Fibroblast of skin of back (primary cell): ENCODE measurements at places on chromosomes 2 and 18.

- DNase-seq, result no peak
Measured at GRCh38 chr2:136132825-136133155, 14.8 kb upstream of the CXCR4 start.

DNA sequence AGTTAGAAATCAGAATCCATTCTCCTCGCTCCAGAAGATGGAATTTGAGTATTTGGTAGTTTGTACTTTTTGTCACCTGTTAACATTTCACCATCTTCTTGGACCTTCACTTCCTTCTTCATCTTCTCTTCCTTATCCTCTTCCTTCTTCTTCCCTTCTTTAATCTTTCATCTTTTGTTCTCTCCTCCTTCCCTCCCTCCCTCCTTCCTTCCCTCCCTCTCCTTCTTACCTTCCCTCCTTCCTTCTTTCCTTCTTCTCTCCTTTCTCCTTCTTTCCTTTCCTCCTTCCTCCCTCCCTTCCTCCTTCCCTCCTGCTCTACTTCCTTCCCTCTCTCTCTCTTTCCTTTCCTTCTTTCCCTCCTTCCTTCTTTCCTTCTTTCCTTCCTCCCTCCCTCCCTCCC lies 31.1 kb upstream of the LTBP1 start:
- DNase-seq, result no peak

DNA sequence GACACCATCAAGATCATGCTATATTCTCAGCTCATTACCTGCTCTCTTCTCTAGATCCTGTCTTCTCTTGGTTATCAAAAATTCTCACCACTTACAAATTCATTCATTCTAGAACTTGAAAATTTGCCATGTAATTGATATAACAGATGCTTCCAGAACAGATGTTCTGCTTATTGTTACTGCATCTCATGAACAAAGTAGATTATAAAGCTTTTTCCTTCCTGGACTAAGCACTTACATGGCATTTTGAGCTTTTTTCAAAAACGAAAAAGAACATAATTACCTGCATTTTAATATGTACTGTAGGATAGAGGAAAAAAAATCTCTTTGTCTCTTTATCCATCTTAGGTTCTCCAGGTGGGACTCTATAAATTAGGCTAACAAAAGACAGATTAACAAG lies 79.6 kb upstream of the CREB1 start:
- DNase-seq, result no peak

DNA sequence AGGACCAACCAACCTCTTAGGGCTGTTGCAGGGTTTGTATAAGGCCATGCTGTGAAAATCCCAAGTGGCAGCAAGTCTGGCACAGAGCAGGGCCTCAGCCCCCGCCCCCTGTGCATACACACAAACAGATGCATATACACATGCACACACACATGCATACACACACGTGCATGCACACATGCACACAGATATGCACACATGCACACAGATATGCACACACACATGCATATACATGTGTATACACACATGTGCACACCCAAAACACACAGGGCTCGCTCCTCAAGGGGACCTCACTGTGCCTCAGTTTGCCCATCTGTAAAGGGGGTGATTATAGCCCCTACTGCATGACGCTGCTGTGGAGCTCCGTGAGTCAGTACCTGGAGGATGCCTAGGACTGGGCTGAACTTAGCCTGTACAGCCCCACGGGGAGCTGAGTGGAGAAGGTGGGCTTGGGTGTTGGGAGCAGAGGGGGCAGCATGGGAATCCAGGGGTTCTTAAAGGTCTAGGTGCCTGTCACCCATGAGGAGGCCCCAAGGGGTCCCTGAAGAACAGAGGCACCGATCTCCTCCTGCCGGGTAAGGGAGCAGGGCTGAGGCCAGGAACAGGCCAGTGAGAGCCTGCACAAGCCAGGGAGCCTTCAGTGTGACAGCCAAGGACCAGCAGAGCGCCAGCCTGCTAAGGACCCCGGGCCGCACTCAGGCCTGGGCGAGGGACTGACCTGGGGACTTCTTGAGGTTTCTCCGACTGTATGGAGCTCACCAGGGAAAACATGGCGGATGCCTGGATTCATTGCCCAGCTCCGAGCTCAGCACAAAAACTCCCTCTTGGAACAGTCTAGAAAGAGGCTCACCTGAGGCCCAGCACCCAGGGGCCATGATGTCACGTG lies 24.0 kb upstream of the ALPI start:
- DNase-seq, result no peak

- no peak for DNase-seq
Measured at GRCh38 chr2:133438848-133439564, 129.3 kb downstream of the NCKAP5 start.

DNA sequence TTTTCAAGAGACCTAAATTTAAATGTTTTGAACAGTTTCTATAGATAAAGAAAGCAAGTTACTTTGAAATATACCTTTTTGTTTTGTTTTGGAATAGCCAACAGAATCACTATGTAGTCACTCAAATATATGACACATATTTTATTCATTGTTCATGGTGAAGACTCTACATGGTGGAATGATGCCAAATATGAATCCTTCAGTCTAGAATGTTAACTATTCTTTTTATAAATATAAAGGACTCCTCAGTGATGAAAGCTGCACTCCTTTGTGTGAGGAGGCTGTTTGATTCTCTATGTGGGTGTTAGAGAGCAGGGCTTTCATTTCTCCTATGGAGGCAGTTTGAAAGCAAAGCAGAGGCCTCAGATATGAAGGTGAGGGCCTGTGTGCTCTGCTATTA lies 396.4 kb upstream of the LRRTM1 start:
- peak; percentile 81 for DNase-seq

DNA sequence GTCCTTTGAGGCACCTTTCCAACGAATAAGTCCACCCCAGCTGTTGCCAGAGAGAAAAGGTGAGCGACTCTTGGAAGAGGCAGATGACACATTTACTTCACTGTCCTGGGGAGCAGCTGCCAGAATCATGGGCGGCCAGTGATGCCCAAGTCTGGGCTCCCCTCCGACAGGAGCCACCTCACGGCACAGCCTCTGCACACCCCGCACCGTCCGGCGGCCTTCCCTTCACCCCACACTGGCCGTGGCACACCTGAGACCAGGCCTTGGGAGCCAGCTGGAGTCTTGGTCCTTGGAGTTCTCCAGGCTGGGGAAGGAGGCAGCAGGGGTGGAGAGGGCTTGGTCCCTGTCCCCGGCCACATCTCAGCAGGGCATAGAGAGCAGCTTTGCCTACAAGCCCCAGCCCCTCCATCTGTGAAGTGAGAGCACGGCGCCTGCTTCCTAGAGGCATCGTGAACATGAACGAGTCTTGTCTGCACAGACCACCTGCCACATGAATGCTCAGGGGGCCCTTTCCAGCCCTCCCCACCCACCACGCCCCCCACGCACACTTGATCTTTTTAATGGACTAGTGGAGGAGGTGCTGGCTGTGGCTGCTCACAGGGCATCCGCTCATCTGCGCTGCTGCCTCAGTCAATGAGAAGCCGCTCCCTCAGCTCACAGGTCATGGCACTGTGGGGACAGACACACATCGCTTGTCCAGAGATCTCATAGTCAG lies 400.2 kb upstream of the MYT1L start:
- no peak for DNase-seq

GRCh38 chr2:239194731-239195317 lies 206.0 kb downstream of the HDAC4 start:
- no peak for DNase-seq

DNA sequence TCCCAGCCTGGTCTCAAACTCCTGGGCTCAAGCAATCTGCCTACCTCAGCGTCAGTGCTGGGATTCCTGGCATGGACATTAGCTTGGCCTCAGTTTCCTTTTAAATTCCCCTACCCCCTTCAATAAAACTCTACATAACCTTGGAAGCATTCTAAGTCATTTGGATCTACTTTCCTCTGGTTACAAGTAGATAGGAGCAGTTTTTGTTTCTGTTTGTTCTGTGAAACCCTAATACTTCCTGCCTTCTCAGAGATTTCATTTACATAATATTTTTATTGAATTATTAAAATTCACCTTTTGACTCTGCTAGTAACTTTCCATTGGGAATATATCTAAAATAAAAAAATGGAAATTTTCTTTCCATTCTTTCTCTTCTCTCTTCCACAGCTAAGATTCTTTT lies 25.9 kb downstream of the GIGYF2 start:
- no peak for DNase-seq

GRCh38 chr2:227410191-227410590 lies 22.4 kb upstream of the SCYGR1 start:
- no peak for DNase-seq

DNA sequence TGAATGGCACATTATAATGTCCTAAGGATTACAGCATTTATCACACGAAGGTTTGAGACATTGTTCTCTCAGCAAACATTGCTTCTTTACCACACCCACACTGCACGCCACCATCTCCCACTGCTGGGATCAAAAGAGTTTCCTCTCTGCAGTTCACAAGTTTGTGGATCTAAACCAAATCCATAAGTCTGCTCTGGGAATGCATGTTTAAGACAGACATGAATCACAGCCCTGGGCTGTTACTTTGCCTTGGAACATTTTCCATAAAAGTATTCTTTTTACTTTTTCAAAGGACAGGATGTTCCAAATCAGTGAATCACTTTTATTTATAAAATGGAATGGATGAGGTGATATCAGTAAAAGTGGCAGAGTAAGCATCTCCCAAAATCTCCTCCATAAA lies 36.1 kb downstream of the STPG4 start:
- DNase-seq, result peak; percentile 96

DNA sequence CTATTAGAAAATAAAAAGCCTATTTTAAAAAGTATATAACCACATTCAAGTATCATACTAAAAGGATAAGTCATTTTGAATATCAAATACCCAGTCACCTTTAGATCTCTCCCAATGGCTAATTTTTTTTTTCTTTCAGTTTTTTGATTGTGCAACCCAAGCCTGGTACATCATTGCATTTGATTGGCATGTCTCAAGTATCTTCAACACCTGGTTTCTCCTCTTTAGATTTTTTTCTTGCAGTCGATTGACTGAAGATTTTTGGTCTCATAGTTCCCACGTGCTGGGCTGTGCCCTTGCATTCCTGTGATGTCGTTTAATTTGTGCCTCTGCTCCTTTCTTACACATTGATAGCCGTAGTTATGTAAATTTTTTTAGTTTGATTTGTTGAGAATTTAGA lies 40.7 kb downstream of the ATIC start:
- peak; percentile 31 for DNase-seq

GRCh38 chr18:11219571-11219970 lies 70.2 kb upstream of the PIEZO2 start:
- no peak for DNase-seq

GRCh38 chr2:4246364-4247131 lies 543.2 kb downstream of the DCDC2C start:
- DNase-seq, result no peak

- DNase-seq, result no peak
Measured at GRCh38 chr2:9052821-9053533, 49.5 kb upstream of the MBOAT2 start.

DNA sequence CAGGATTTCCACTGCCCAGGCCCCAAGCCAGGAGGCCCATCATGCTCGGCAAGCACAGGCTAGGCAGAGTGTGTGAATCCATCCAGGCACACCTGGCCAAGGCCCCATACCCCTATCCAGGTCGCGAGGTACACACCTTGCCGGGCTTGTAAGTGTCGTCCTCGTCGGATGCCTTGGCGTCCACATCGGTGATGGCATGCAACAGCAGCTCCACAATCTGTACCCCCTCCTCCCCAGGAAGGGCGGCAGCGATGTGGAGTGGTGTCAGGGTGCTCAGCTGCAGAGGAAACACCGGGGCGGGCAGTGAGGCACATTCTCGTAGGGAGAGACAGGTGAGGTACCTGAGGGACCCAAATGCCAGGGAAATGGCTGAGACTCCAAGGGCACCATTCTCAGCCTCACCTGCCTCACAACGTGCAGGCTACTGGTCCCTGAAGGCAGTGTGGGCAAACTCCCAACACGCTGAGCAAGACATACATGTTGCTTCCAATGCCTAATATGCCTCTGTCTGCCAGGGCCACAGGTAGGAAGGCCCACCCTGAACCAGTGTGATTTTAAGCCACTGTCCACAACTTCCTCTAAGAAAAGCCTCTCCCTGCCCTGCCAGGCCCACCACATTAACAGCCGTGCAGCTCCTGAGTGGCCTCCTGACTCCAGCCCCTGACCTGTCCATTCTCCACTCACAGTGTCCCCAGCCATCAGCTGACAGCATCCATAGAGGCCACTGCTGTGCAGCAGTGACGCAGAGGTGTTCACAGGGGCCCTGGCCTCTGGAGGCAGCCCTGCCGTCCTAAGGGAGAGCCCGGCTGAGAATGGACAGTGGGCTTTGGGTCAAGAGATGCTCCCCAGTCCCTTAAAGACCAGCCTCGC lies 44.9 kb downstream of the ANKMY1 start:
- DNase-seq, result no peak

GRCh38 chr2:117931978-117932377 lies 81.9 kb downstream of the CCDC93 start:
- DNase-seq, result no peak

GRCh38 chr2:31051258-31052140 lies 86.7 kb downstream of the GALNT14 start:
- no peak for DNase-seq

- DNase-seq, result peak; percentile 70
Measured at GRCh38 chr2:242031481-242032019, 162.0 kb downstream of the RTP5 start.

- no peak for DNase-seq
Measured at GRCh38 chr2:119247844-119248271, 24.2 kb downstream of the STEAP3 start.

- no peak for DNase-seq
Measured at GRCh38 chr2:21269382-21269781, 145.6 kb downstream of the TDRD15 start.

DNA sequence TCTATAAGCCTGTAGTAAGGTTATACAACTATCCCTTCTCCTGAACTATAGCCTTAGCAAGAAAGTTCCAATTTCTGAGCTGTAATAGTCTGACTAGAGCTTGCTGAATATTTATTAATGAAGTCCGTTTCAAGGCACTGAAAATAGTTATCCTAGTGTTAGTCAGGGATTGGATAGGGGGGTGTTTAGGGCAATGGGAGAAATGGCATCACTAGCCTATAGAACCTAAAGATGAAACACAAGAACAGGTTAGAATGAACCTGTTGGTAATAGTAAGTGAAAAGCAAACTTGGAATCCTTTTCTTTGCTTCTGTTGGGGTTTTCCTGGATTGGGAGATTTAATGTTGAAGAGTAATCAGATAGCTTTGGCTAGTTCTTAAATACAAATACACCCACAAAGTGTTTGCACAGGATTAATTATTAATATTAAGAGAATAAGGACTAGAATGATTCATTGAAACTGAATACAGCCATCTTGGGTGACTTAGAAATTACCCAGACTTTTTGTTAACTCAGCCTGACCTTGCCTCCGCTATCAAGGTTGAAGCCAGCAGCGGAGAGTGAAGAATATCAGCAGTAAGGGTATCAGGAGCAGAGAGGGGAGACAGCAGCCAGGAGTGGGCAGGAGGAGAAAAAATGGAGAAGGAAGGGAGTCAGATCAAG lies 14.4 kb downstream of the CCNT2 start:
- DNase-seq, result no peak

- no peak for DNase-seq
Measured at GRCh38 chr2:129975016-129975774, 4.3 kb upstream of the RAB6C start.

DNA sequence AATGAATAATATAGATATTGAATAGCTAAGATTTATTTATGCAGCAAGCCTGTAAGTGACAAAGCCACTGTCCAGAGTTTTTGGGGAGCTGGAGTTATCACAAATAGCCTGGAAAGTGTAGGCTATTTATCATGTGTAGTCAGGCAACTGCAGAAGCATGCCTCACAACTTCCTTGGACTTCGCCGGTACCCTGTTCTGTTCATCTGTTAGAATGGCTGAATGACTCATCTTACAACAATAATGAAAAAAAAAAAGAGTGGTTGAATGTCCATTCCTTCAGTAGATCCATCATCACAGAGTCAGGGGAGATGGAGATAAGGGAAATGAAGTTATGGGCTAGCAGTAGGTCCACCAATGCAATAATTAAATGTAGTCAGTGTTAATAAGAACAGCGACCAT lies 24.0 kb upstream of the ATP5MC3 start:
- peak; percentile 56 for DNase-seq
